ENCODE measurements at places on chromosomes 6 and 20.

- DNase-seq, result no peak
These were observed 44.8 kb downstream of the AGPAT4 start for GRCh38 chr6:161228921-161229591.

- DNase-seq, result no peak
These were observed 58.2 kb upstream of the TNFAIP3 start for GRCh38 chr6:137808836-137809315.

- no peak for DNase-seq
These were observed 181.0 kb downstream of the ALDH8A1 start for GRCh38 chr6:134768931-134769330.

DNA sequence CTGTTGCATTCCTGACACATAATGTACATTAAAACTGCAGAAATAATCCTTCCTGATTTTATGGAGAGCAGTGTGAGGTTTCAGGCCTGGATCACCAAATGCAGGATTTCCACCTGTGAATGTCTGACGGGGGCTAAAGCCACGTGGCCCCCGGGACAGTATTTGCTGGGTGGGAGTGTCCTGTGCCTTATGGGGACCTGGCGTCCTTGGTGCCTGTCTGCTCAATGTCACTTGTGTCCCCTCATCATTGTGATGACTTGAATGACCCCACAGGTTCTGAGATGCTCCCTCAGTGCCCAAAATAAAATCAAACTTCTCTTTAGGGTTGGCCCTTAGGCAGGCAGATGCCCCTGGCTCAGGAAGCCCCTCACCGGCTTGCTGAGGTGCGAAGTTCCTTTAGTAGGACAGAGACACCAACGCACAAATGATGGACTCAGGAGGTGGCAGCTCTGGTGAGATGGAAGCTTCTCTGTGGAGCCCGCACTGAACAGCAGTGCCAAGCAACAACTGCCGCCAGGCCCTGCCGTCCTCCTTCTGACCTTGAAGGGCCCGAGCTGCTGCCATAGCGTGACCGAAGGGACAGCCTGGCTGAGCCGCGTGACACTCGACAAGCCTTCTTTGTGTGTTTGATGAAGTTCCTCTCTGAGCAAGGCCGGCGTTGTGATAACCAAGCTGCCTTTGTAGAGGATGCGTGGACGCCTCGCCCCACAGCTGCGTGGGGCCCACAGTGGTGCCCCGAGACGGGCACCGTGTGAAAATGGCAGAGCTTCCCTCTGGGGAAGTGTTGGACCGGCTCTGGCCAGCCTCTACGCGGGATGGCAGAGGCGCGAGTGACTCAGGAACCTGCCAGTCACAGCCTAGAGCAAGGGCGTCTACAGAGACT, 30.9 kb downstream of the FRMD1 start:
- no peak for DNase-seq

GRCh38 chr6:14944593-14944992, 301.3 kb upstream of the JARID2 start:
- no peak for DNase-seq

GRCh38 chr6:5378331-5378730, 117.0 kb downstream of the FARS2 start:
- no peak for DNase-seq

DNA sequence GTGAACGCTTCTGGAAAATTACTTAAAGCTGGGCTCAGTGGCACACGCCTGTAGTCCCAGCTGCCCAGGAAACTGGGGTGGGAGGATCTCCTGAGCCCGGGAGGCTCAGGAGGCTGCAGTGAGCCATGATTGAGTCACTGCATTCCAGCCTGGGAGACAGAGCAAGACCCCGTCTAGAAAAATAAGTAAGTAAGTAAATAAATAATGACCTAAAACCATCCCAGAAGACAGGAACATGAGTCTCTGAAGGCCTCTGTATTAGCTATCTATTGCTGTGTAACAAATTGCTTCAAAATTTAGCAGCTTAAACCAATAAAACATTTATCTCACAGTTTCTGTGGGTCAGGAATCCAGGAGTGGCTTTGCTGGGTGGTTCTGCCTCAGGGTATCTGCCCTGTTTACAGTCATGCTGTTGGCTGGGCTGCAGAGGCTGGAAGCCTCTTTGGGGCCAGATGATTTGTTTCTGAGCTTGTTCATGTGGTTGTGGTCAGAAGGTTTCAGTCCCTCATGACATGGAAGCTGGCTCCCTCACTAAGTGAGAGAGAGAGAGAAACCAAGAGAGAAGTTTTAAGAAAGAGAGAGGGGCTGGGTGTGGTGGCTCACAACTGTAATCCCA, 48.4 kb upstream of the NCOA3 start:
- no peak for DNase-seq

GRCh38 chr20:63619505-63619904, 7.4 kb downstream of the GMEB2 start:
- DNase-seq, result no peak

DNA sequence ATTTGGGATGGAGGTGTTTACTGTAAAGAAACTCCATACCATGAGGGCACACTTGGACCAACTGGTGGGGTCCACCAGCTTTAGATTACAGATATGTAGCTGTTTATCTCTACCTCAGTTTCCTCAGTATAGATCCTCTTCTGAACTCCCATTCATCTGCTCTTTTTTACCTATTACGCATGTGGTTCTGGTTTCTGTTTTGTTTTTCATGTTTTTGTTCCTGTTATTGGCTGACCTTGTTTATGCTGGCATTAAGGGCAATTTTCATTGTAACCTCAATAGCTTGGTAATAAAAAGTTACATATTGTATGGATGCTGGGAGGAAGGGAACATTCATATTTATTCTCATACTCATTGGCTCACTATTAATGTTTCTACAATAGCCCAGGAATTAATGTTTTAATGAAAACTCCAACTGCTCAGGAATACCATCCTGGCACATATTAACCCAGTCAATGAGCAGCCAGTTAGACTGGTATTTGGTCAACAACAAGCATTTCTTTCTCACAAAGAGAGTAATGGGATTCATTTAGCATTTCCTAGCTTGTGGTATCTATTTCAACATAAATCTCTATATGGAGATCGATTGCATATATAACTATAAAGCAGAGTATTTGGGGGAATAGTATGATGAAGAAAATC, 83.8 kb upstream of the FAM184A start:
- no peak for DNase-seq

DNA sequence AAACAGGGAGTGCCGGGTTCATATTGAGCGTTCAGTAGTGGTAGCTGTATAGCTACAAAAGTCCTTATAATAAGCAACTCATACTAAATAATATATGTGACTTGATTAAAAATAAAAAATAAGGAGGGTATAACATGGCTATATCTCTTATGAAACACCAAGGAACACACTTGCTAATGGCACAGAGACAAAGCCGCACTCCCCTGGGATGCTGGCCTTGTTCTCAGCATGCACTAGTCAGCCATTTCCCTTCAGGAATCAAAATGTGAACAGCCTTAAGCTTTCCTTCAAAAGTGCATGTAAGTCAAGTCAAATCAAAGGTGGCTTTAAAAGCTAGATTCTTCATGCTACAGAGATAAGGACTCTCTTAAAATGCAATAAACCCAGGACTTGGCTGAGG, 9.4 kb downstream of the HMGCLL1 start:
- no peak for DNase-seq

DNA sequence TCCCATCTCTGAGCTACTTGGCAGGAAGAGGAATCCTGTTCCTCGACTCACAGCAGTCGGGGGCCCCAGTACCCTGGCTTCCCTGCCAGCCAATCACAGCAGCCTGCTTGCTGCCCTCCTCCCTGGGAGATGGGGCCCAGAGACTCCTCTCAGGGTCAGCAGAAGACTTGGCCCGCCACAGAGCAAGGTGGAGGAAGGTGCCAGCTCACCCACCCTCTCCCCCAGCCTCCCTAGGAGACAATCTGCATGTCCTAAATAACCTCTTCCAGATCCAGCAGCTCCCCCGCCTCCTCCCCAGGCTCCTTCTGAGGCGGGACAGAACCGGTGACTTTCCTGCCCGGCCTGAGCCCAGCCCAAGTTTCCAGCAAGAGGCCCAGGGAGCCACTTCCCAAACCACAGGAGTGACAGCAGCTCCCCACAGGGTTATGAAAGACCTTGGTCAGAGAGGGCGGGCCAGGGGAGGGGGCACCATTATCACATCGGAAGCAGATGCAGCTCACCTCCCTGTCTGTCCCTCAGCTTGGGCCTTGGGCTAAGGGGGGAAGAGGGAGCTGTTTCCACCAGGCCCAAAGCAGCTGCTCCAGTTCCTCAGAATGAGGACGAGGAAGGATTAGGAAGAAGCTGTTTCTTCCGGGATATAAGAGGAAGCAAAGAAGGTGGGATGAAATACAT, 2.3 kb downstream of the CCND3 start:
- no peak for DNase-seq
